ENCODE measurements at places on chromosomes 1 and 21. TPM values are rescaled to one million over a fixed set of nuclear protein-coding genes. Genes with fewer than 3 reads are reported as not detected.
A peak's percentile ranks its signal among the peaks of the same experiment; 100 is the strongest.

DNA sequence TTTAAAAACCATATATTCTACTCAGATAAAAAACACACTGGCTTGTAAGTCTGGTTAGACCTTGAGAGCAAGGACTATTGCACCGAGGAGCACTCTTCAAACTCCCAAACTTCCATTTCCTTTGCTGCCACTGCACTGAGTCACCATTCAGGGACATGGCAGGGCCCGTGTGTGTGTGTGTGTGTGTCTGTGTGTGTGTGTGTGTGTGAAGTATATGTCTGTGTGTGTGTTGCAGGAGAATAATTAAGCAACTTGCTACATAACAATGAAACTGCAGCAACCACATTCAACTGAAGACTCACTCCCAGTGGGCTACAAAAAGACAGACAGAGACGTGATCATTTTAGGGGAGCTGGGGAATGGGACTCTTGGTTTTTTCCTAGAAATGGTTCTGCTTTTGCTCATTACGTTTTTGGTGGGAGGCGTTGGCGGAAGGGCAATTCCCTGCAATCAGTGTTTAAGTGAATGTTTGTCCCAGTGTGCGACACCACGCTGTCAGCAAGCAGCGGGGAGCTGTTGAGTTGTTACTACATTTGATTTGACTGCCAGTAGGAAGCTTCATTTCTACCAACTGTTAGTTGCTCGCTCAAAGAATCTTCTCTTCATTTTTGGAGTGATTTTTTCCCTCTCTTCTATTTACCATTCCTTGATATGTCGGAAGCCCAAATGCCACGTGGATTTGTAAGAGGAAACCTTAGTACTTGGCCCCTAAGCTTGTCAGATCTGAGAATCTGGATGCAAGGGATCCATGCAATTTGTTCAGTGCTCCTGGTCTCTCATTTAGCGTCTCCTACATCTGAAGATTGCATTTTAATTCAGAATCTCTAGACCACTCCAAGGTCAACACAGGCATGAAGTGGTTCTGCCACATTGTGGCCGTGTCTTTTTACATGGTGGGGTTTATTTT, 36.1 kb downstream of the ESRRG start:
- peak; percentile 38 for DNase-seq

DNA sequence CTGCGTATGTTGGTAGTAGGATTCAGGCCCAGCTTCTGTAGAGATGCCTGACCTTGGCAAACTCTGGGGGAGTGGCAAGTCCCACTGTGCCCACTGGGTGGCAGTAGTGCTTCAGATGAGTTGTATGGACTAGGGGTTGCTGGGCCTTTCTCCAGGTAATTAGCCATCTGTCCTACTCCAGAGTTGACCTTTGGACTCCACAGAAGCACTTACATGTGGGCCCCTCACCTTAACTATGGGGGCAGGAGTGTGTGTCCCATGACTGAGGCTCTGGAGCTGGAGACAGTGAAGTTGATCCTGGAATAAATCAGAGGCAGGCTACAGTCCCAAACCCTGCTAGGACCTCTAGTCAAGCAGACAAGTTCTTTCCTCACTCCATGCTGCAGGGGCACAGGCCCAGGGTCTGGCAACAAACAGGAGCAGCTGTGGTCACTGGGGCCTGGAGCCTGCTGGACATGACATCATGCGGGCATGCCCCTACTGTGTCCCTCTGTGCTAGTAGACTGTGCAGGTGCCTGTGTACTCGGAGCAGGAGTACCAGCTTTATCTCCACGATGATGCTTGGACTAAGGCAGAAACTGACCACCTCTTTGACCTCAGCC, 4.6 kb downstream of the DMAP1 start:
- DNase-seq: peak; percentile 57

DNA sequence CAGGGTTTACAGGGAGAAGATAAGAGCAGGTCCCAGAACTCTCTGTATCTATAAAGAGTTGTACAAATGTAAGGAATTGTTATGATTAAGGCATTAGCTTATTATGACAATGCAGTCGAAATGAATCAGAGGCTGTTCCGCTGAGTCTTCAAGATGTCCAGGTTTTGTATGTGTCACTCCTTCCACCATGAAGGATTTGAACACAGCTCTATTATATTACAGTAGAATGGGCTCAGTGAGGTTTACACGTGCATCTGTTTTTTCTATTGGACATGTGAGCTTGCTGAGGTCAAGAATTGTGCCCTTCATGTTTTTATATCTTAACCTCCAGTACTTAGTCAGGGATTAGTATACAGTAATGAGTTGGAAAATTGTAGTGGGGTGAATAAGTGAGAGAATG, 86.3 kb downstream of the MPZL1 start:
- DNase-seq: no peak

DNA sequence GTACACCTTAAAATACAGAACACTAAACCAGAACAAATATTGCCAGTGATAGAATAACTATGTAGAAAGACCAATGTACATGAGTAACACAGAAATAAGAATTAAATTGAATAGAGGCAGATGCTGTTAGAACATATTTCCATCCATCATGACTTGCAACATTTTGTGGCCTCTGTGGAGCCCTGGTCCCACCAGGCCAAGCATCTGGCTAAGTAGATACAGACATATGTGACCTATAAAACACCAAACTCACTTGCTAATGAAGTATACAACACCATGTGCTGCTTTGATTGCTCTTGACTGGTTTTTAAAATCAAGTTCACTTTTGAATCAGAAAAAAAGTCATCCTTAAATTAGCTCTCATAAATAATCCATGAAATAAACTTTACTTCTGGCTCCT, 20.5 kb downstream of the SLC19A2 start:
- DNase-seq: no peak

Gene KCNAB2
- 0.69 TPM for total RNA-seq
